ENCODE measurements at places on chromosomes 6 and 20.

DNA sequence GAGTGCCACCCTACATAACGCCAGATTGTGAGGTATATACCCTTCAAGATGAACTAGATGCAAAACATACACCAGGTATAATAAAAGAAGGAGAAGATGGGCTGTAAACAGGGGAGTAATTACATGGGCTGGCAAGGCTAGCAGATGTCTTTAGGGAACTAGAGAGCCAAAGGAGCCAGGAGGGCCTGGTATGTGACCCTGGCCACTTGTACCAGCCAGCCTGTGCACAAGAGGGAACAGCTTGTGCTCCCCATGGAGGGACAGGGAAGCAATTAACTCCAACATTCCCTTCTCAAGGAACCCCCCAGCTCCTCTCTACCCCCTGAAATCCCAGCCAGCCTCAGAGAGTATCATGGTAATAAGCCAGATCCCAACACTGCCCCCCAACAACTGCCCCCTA lies 139.9 kb downstream of the HIVEP2 start:
- no peak for DNase-seq

GRCh38 chr6:97240222-97240621 lies 42.8 kb downstream of the MMS22L start:
- DNase-seq, result no peak

- no peak for DNase-seq
Measured at GRCh38 chr20:21100578-21101452, 5.3 kb downstream of the LINC00237 start.

- no peak for DNase-seq
Measured at GRCh38 chr20:57774111-57774880, 64.5 kb upstream of the PMEPA1 start.

DNA sequence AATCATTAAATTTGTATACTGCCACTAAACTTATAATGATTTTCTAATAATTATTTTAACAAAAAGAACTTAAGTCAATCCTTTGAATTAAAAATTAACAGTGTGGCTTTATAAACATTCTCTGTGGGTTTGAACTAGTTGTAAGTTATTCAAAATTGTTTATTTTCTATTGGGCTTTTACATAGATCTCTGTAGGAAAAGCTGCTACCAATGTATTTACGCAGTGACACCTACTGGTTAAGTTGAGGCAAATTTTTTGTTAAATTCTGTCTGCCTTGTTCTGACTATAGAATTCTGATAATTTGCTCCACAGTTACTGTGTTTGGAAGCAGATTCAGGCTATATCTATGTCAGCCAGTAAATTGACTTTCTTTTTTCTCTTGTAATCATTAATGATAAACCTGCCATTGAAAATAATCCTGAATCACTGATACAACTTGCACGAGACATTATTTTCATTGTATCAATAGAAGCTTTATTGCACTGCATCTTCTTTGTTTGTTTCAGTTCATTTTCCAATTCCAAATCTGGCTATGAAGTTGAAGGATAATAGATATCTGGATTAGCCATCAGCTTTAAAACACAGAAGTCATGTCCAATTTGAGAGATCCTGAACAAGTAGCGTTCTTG lies 66.0 kb upstream of the UTRN start:
- DNase-seq, result no peak

DNA sequence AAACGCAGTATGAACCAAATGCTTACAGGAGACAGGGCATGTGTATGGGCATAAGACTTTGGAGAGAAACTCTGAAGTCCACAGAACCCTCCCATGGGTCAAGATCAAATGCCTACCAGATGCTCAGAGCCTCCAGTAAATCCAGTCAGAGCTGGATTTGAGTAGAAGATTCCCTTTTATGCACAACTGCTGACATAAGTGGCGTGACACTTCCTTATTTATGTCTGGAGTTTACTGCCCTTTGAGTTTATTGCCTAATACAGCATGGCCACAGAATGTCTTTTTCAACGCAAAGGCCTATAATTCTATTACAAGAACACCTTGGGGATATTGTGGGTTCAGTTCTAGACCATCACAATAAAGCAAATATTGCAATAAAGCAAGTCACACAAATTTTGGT lies 220.0 kb upstream of the FOXQ1 start:
- no peak for DNase-seq

DNA sequence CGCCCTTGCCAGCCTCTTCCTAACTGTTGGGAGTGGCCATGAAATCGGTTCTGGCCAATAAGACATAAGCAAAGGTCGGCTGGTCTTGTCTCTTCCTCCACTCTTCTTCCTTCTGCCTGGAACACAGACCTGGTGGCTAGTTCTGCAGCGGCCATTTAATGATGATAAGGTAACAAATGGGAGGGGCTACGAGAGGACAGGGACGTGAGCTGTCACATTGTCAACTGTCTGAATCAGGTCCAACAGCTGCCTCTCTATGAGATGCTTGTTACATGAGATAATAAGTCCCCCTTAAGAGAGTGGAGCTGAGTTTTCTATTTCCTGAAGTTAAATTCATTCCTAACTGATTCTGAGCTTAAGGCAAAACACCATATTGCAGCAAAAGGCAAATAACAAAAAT lies 12.5 kb upstream of the TMEM242 start:
- no peak for DNase-seq

DNA sequence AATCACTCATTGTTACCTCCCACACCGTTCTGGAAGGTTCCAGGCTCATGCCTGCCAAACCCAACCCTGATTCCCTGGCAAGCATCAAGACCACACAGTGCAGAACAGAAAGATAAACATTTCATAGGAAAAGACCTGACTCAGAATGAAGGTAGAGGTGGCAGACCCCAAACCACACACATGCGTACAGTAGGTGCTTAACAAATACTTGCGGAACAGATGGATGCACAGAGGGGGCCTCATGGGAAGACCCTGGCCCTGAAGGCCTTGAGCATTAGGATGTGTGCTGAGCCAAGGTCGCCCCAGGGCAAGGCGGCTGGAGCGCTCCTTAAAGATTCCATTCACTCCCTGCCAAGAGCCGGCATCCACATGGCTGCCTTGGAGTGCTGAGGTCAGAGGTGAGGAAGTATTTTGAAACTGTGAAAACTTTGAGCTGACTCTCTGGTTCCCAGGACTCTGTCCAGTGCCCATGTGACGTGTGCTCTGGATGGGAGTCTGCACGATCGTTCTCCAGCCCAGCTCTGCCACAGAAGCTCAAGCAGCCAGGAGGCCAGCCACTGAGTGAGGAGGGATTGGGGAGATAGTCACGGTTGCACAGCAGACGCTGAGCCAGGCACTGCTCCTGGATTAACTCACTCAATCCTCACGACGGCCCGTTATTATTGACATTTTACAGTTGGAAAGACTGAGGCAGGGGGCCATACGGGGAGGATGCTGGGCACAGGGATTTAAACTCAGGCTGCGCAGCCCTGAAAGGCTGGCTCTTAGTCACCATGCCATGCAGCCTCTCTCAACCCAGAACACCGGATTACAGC lies 65.5 kb upstream of the AFDN start:
- no peak for DNase-seq

DNA sequence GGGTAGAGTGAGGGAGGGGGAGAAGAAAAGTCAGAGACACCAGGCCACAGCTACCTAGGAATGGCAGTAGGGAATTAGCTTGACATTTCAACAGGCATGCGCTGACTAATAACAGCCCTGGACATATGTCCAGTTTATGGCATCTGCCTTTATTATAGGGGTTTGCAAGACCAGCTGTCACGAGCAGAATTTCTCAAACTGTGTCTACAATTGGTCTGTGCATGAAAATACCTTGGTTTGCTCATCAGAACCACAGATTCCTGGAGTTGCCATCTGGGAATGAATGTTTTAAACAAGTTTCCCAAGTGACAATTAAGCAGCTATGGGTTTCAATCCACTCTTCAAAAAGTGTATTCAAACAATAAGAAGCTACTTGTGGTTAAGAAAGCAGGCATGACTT lies 110.3 kb upstream of the ENPP5 start:
- no peak for DNase-seq

DNA sequence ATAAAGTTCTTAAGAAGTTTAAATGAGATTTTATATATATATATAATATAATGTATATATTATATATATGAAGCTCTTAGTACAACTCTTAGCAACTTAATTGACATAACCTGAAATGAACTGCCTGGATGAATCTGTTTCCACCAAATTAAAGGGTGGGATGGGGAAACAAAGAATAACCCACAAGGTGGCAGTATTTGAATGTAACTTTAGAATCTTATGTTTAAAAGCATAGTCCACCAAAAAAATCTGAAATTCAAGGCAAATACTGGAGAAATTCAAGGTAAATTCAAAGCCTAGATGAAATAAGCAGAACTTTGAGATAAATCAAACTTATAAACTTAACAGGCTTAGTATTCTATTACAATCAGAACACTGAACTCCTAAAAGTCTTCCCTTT lies 4.4 kb upstream of the IBTK start:
- no peak for DNase-seq

GRCh38 chr6:81253821-81254220 lies 498.7 kb downstream of the TENT5A start:
- no peak for DNase-seq

GRCh38 chr20:39563349-39563748 lies 601.2 kb downstream of the DHX35 start:
- DNase-seq, result no peak

GRCh38 chr20:237489-237888 lies 10.4 kb downstream of the DEFB129 start:
- no peak for DNase-seq

DNA sequence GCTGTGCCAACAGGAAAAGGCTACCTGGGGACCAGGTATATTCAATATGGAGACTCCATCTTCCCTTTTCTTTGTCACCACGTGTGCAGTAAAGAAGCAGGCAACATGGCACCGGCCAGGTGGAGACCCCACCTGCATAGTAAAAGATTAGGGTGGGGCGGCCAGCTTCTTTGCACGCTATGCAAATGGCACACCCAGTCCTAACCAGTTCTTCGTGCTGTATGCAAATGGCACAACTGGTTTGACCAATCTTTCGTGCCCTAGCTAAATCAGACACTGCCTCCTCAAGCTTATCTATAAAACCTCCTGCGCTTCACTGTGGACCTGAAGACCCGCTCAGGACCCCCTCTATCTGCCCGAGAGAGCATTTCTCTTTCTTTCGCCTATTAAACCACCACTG lies 88.8 kb upstream of the EZR start:
- no peak for DNase-seq

GRCh38 chr6:134707342-134708031 lies 242.4 kb downstream of the ALDH8A1 start:
- DNase-seq, result no peak

GRCh38 chr20:60011512-60012507 lies 53.6 kb downstream of the CDH26 start:
- DNase-seq, result no peak

DNA sequence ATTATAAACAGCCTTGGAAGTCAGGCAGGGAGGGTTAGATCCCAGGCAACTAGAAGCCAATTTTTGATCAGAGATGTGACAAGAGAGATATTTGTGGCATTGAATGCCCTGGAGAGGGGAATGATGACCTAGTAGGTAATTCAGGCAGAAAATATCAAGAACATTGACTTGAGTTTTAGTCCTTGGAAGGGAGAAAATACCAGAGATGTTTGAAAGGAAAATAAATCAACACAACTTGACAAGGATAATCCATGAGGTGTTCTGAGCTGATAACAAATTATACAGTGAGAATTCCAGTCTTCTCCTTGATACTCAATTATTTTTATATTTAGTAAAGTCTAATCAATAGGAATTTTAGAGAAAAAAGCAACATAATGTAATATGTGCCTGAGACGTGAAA lies 10.6 kb upstream of the MARCKS start:
- no peak for DNase-seq

DNA sequence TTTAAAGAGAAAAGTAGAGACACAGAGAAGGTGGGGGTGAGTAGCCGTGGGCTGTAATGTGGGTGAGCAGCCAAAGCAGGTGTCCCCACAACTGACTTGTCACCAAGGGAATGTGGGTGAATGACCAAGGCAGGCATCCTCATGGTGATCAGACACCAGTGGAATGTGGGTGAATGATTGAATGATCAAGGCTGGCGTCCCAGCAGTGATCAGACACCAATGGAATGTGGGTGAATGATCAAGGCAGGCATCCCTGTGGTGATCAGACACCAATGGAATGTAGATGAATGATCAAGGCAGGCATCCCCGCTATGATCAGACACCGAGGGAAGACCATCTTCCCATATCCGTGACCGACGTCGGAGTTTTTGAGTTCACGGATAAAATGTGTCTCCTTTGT lies 49.8 kb upstream of the OR14J1 start:
- DNase-seq, result no peak

DNA sequence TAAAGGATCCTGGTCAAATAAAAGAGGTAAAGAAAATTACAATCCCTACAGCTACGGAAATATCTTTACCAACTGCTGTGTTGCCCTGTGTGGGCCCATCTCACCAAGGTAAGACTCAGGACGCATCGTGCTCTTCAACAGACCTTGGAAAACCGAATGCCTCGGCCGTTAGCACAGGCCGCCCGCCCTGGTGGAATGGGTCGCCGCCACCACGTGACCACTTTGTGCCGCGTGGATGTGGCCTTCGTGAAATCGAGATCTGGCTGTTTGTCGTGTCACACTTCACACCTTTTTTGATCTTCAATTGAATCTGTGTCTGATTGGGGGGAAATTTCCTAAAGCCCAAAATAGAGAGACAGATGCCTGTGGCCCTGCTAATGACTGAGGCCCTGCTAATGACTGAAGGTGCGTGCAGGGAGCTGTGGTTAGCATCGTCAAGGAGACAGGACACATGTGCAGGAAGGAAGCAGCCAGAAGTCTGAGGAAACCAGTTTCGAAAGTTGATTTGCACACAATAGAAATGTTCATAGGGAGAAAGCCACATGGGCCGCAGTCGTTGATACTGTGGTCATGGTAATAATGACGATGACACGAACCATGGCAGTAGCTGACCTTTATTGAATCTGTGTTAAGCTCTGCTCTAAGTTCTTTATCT lies 175.7 kb upstream of the SNX9 start:
- DNase-seq, result no peak

DNA sequence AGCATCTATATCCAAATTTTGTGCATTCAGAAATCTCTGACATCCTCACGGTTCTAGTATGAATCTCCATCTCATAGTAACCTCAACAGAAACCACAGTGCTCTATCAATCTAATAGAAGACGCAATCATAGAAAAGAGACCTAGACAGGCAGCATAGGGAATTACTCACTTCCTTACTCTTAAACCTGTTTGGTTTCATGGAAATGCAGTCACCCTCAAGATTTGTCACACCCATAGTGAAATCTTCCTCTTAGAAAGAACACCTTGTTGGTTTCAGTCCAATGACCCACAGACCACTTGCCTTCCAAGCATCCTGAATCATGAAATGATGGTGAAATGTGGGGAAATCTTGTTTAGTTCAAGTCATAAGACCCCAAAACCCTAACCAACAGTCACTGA lies 166.1 kb upstream of the PRDM1 start:
- DNase-seq, result no peak

DNA sequence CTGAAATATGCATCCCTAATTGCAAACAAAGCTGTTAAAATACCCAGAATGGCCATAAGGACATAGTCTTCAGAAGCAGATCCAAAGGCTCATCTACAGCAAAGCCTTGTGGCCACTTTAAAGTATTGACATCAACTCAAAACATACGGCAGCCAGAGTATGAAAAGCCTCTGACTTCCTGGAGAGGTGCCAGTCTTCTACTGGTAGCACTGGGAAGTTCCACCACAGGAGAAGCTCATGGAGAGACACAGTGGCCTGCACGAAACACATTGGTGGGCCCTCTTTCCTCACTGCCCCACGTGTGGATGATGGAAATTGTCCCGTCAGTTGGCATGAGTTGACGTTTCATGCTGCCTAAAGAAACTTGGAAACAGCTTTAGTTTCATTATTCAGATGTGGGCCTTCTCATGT lies 202.6 kb upstream of the HEY2 start:
- no peak for DNase-seq

All from stimulated activated CD4-positive, alpha-beta T cell treated with anti-CD3 and anti-CD28 coated beads, TNF-alpha, amount 100 ng/mL, for 24 hours (primary cell).